ENCODE measurements at places on chromosomes 12 and 14.

- no peak for DNase-seq
These were observed 3.1 kb downstream of the ENTPD5 start for GRCh38 chr14:74015963-74016362.

GRCh38 chr12:123914726-123915333, 57.8 kb downstream of the CCDC92 start:
- DNase-seq: no peak

GRCh38 chr12:98669751-98670150, 24.7 kb downstream of the APAF1 start:
- DNase-seq: no peak

DNA sequence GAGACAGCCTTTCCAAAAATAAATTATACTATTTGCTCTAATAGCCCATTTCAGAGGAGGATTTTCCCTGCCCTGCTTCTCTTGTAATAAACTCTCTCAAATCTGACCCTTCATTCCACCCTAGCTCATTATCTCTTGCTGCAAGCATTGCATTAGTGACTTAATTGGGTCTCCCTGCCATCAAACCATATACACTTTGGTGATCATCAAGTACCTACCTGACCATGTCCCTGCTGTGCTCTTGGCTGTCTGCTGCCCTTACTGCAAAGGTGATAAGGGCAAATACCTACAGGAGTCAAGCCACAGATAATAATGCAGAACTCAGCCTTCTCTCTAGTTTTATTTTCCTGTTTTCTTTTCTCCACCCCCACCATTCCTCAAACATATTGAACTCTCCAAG, 88.4 kb downstream of the LIN7A start:
- no peak for DNase-seq

- DNase-seq: no peak
These were observed 72.2 kb downstream of the SPTB start for GRCh38 chr14:64807551-64807950.

DNA sequence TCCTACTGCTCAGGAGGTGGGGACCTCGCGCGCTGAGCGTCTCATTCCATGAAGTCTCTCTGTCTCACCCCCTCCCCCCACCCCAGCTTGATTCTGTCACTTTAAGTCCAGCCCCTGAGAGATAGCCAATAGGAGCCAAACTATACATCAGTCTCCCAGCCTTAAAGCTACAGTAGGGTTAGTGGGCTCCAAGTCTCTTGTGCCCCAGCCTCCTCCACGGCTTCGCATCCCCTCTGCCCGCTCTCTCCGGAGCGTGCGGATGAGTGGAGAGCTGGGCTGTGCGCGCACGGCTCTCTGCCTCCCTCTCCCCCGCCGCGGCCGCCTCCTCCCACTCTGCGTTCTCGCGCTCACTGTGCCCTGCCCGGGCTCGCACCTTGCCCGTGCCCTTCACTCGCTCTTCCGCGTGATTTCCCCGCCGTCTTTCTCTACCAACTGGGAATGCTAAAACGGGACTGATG, at the start of gene ESRRB:
Gene ESRRB, plus strand, starts transcription at position 191 of the 458 bp plus-strand sequence. Its CDS starts 265 bp downstream, at position 456.
- DNase-seq: no peak

DNA sequence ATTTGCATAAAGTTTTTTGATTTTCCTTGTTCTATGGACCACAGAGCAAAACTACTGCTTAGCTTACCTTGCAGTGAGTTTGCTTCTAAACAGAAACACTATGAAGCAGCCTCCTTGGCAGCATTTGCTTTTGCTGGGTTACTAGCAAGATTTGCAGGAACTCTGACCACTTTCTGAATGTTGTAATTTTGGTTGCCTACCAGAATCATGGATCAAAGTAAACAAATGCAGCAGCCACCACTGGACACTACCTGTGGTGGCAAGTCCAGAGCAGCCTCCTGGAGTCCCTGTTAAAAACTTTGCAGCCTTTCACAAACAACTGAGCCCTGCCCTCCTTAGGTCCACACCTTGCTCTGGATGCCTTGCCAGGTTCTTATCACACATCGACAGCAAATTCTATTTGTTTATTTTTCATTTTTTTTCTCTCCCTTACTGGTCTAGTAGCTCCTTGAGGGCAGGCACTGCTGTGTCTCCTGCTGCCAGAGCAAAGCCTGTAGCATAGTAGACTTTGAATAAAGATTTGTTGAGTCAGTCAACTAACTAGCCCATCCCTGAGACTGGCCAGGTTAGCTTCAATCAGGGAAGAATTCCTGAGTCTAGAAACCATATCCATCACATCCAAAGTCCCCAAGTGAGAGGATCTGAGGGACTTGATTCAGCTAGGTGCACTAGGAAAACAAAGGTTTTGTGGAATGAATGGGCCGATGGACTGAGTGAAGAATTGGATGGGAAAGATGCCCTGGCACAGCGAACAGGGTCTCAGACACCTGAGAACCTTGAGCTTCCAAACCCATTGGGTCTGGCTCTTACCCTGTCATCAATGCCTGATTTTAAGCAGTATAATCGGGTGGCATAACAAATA, 5.7 kb downstream of the TTC6 start:
- DNase-seq: no peak

GRCh38 chr12:94204499-94205247, 56.3 kb downstream of the PLXNC1 start:
- no peak for DNase-seq
